ENCODE measurements at places on chromosomes 13 and 19. TPM values are rescaled to one million over a fixed set of nuclear protein-coding genes. Genes with fewer than 3 reads are reported as not detected.

The MYH14 gene
- total RNA-seq: not detected

DNA sequence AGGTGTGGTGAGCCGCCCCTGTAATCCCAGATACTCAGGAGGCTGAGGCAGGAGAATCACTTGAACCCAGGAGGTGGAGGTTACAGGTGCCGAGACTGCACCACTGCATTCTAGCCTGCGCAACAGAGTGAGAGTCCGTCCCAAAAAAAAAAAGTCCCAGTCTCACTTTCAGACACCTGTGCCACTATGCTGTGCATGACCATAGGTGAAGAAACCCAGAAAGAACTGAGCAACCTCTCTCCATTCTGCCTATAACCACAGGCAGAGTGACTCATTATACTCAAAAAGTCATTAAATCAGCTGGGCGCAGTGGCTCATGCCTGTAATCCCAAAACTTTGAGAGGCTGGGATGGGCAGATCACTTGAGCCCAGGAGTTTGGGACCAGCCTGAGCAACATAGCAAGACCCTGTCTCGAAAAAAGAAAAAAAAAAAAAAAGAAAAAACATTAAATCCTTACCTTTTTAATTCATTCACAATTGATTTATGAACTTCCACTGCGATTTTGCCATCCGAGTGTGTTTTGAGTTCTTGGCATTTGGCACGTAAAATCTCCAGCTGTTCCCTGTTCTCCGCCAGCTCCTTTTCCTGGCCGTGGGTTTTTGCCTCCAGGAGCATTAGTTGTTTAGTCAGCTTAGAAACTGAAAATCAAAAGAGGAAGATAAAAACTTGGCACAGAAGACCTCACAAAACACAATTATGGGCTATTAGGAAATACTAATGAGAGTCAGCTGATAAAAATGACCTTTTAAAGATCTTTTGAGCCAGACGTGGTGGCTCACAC, 45.5 kb upstream of the SLC7A9 start:
- ATAC-seq: no peak

DNA sequence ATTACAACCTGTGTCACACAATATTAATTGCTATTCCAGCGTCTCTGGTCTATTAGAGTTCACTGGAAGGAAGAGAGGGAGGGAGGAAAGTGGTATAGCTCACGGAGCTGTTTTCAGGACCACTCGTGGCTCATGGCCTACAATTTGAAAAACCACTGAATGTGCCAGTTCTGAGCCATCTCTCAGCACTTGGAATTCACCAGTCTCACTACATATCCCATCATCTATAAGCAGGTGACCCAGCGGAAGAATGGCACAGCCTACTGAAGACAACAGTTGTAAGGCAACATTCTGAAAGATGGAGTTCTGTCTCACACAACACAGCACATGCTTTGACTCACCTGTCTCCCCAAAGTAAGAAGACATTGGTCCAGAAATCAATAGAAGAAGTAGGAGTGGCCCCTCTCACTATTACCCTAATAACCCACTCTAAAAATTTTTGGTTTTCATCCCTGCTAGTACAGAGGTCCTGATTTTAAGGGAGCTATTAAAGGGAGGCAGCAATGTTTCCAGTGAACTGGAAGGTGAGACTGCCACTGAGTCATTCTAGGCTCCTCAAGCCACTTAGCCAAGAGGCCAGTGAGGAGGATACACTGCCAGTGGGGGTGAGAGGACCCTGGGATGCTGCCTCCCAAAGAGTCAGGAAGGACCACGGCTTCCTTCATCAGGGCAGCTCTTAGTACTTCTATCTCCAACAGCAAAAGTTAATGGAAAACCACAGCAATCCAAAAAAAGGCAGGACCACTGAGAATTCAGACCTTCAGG, 50.0 kb upstream of the DOCK9 start:
- peak; percentile 46 for ATAC-seq

DNA sequence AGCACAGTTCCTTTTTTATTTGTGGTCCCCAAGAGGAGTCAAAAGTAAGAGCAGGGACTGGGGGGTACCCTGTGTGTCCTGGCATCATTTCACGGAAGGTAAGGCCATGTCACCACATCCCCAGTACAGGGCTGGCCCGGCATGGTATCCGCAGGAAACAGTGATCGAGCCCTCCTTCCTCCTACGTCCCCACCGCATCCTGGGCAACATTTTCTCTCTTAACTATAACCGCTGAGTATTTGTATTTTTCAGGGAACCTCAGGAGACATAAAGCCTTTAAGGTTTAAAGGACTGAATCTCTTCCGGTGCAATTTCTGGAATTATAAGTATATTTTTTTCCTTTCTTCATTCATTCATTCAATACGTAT, 13.6 kb upstream of the LATS2 start:
- peak; percentile 86 for ATAC-seq

- peak; percentile 33 for ATAC-seq
Observed at GRCh38 chr19:13104360-13104847, 1.7 kb upstream of the LYL1 start.
